Amniotic epithelial cell (primary cell): ENCODE measurements at places on chromosomes 1 and 21.

GRCh38 chr1:182520736-182521135 is 68.3 kb downstream of the RNASEL start:
- DNase-seq, result peak; percentile 4

- no peak for DNase-seq
Measured at GRCh38 chr1:110336300-110337039, 2.7 kb upstream of the RBM15 start.

- DNase-seq, result no peak
Measured at GRCh38 chr1:13992489-13993285, 292.7 kb downstream of the PRDM2 start.

- no peak for DNase-seq
Measured at GRCh38 chr1:217924924-217925323, 293.8 kb downstream of the SPATA17 start.

GRCh38 chr1:178267646-178268094 is 173.8 kb downstream of the RASAL2 start:
- DNase-seq, result peak; percentile 41

- DNase-seq, result no peak
Measured at GRCh38 chr1:205804605-205805004, 8.4 kb downstream of the SLC41A1 start.

DNA sequence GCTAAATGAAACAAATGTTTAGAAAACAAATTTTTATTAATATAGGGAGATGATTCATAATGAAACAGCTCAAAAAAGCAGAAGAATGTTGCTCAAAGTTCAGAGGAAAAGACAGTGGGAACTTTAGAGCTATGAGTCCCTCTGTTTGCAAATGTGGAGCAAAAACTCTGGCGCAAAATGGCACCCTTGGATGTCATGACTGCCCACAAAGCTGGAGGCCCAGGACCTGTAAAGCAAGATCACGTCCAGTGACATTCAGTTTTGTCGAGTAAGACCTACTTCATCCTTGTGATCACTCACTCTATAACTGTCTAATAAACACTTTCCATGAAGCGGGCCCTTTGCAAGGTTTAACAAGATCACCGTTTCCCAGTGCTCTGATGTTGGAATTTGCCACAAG is 9.1 kb upstream of the EXO1 start:
- DNase-seq, result no peak

GRCh38 chr1:22749919-22750684 is 39.5 kb downstream of the EPHB2 start:
- DNase-seq, result peak; percentile 97
